ENCODE measurements at places on chromosomes 7 and 10. TPM values are rescaled to one million over a fixed set of nuclear protein-coding genes. Genes with fewer than 3 reads are reported as not detected.
A peak's percentile ranks its signal among the peaks of the same experiment; 100 is the strongest.

GRCh38 chr10:22740180-22740579, 25.8 kb upstream of the PIP4K2A start:
- DNase-seq: no peak

GRCh38 chr10:67779465-67780203, 58.4 kb downstream of the DNAJC12 start:
- DNase-seq: peak; percentile 83

DNA sequence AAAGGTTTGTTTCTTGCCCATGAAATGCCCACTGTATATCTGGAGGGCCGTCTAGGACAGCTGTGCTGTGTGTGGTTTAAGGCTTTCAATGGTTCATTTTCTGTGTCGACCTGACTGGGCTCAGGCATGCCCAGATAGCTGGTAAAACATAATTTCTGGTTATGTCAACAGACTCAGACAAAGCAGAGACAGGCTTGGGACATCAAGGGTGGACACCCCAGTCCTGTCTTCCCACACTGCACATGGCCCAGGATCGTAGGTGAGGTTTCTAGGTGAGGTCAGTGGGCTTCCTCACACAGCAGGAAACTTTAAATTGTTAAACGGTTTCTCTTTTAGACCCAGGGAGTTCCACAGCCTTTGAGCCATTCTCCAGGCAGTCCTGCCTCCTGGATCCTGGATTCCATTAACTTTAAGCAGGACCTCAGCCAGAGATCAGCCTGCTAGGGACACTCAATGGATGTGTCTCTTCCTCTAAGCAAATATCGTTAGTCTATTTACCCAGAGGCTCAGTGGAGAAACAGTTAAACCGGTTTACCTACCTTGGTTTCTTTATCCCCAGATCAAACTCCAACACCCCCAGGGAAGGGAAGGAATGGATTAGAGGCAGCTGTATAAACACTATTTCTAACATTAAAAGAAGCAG, 66.4 kb downstream of the ST8SIA6 start:
- no peak for DNase-seq

GRCh38 chr7:31253532-31253931, 87.0 kb downstream of the NEUROD6 start:
- DNase-seq: no peak

DNA sequence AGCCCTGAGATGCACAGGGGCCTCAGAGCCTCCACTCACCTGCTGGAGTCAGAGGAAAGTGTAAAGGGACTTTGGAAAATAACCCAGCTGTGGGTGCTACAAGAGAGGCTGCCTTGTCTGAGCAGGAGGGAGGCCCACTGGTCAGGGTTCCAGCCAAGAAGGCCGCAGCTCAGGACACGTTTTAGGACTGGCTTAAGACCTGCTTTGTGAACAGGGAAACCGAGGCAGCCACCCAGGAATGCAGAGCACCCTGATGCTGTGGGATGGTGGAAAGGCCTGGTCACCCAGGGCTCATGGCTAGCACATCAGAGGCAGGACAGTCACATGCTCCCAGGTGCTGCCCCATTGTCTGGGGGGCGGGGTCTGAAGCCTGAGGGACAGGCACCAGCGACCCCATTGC, 38.9 kb upstream of the CHST15 start:
- DNase-seq: no peak

DNA sequence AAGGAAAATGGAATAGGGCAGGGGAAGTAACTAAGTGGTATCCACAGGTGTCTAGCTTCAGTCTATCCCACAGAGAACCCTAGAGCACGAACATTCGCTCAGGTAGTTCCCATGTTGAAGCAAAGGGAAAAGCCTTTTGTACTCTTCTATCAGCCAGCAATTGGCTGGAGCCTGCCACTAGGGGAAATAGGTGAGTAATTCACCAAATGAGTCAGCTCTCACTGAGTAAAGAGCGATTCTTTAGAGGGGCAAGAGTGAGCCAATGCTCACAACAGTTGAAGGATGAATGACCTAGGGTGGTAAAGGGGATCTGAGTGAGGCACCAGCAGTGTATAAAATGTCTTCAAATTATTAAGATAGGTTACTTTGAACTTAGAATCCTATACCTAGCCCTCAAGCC, 94.1 kb upstream of the ZNF800 start:
- no peak for DNase-seq

DNA sequence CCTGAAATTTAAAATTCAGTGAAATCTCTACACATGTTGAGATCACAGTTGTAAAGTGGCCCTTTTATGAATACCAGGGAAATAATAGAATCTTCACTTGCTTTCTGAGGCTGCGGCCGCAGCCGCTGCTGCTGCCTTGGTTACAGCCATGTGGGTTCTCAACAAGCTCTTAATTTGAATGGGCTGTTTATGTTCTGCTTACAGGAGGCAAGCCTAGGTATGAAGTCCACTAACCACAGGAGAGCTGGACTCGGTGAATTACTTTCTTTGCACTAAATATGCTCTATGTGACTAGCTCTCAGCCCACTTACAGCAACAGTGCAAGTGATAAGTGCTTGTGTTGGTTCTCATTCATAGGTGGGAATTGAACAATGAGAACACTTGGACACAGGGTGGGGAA, 410.8 kb downstream of the SFMBT2 start:
- no peak for DNase-seq

DNA sequence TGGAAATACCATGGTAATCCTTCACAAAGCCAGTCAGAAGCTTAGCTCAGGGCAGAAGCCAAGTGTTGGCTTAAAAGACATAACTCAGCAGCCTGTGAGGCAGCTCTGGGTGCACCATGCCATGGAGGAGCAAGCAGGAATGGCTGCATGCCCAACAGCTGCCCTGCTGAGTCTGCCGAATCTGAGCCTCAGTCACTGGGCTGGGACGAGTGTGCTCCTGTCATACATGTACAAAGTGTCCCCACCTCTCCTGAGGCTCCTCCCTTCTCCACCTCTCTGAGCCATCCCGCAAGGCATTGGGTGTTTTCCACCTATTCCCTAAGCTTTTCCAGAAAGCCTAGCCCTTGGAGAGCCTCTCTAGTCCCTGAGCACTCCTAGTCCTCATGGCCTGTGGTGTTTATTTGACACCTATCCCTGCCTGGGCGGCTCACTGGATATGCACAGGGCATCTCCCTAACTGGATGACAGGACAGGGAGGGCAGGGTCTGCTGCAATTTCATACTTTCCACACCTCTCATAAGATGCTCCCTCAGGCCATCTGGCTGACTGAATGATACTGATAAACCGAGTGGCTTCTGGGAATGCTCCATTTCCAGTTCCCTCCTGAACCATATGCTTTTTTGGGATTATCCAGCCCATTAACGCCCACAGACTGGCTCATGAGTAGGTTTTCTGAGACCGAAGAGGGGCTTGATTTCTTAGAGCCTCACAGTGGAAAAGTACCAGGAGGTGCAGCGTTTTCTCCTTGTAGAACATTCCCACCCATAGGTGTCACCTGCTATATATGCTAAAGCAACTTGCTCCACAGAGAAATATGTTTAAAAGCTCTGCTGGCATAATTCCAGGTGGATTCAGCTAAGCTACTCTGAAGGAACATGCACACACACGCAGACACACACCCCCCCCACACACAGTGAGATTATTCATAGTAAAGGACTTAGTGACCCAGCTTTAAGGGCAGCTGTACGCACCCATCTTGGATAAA, 199.3 kb downstream of the SNX10 start:
- no peak for DNase-seq

- no peak for DNase-seq
These were observed 3.3 kb upstream of the OPN4 start for GRCh38 chr10:86651021-86651471.

DNA sequence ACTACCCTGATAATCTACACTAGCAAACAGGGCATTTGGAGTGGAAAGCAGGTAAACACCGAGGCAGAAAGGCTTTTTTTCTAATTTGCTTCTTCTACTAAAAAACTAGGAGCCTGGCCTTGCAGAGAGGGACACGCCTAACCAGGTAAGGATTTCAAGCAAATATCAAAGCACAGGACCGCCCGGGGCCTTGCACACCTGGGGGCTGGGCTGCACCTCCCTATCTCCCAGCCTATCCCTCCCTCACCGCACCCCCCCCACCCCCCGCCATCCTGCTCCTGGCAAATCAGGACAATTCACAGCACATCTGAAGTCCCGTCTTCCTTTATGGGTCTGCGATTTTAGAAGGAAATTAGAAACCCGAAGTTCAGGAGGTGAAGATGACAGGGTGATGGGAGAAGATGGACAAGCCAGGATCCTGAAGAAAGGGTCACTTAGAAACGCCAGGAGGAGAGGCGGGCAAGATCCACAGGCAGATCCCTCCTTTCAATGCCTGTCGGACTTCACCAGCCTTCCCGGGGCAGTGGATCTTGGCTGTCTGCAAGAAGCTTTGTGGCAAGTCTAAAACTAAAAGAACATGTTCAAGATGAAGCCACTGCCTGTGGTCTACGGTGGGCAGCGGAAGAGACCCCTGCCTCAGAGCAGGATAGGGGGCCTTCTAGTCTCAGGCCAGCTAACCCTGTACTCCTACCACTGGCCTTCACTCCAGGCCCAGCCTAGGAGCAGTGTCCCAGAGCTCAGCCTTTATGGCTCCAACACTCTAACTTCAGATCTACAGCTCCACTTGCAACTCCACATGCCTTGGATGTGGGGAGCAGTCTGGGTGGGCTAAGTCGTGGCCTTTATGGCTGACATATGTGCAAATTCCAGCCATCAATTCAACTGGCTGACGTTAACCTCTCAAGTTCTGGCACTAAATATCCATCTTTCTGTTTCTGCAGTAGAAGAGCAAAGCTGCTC, 43.9 kb downstream of the TNS3 start:
- DNase-seq: peak; percentile 52

GRCh38 chr10:51231754-51232153, 157.5 kb downstream of the PRKG1 start:
- DNase-seq: peak; percentile 78

GRCh38 chr10:1272079-1272776, 216.0 kb downstream of the WDR37 start:
- DNase-seq: no peak

- no peak for DNase-seq
These were observed 24.6 kb downstream of the ARHGAP22 start for GRCh38 chr10:48580236-48580635.

- DNase-seq: no peak
These were observed 72.0 kb upstream of the FAM20C start for GRCh38 chr7:120164-120991.

DNA sequence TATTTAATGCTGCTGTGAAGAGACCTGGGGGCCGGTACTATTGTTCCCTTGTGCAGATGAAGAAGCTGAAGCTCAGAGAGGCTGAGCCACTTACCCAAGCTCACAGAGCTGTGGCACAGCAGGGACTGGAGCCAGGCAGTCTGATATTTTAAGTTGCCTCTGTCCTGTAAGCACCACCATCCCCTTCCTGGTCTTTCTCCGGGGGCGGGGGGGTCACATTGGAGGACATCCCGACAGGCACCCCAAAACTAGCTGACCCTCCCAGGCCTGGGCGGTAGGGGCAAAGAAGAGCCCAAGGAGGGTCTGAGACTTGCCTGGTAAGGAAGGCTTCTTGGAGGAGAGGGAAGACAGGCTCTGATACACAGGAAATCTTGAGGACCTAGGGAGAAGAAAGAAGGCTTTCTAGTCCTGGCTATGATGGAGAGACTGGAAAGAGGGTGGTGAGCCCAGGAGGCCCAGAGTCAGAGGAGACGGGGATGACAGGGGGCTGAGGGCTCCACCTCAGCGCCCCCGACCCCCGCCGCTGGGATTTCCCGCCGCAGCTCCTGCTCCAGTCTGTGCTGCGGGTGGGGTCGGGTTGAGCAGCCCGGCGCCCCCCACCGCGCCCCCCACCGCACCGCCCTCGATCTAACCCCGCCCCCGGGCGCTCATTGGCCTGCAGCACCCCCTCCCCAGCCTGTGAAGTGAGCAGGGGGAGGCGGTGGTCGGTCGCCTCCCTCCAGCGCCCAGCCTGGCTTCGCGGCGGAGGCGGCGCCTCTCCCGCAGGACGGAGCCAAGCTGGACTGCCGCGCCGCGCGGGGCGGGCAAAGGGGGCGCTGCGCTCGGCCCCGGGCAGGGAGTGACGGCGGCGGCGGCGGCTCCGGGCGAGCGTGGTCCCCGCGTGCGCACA, at the start of gene ADCYAP1R1:
Gene ADCYAP1R1, plus strand, starts transcription at position 711 of the 889 bp plus-strand sequence. CDS start 10,957 bp downstream, outside the sequence.
- DNase-seq: no peak

DNA sequence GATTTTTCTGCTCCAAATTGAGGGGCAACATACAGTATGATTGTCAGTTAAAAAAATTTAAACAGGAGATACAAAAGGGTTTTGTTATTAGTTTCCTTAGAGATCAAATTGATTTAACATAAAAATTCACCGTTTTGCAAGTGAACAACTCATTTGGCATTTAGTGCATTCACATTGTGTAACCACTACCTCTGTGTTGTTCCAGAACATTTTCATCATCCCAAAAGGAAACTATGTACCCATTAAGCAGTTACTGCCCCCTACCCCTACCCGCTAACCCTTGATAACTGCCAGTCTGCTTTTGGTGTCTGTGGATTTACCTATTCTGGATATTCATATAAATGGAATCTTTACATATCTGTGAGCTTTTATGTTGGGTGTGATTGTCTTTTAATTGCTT, 3.1 kb downstream of the ZRANB1 start:
- DNase-seq: peak; percentile 63

- DNase-seq: peak; percentile 78
These were observed at the start of gene JAZF1 for GRCh38 chr7:28180364-28181147. Gene JAZF1 (minus strand): TSS chr7:28180795.

DNA sequence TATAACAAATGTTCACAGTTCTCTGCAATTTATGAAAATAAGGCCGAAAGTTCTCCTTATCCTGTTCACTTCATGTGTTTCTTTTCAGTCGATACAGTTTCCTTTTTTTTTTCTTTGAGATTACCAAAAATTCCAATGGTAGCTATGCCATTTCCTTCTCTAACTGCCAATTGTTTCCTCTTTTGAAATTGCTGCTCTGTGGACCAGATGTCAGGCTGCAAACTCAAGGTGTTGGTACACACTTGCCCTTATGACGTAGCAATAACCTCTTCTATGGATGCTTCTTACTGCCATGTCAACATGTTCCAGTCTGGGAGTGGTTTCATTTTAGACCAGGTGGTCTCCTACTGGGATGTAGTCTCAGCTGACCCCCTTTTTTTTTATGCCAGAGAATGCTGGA, 52.9 kb downstream of the CASD1 start:
- DNase-seq: no peak

DNA sequence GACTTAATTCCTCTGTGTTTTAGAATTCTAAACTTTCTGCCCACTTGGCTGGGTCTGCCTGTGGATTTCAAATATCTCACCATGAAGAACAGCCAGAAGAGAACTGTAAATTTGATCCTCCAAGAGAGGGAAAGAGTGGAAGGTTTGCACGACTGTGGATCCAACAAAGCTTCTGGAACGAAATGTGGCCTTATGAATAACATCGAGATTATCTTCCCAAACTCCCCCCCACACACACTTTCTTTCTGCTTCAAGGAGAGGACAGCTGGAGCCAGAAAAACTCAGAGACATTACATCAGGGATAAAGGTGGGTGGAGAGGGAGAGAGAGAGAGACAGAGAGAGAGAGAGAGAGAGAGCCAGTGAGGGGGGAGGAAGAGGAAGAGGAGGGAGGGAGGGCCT, 570.1 kb upstream of the MGMT start:
- DNase-seq: no peak

CADPS2 gene
- total RNA-seq: 27.2 TPM

GRID1 gene
- under 0.01 TPM for total RNA-seq

AVL9 gene
- total RNA-seq: 41.9 TPM

GDF2 gene
- not detected for total RNA-seq

AKAP9 gene
- 49.2 TPM for total RNA-seq

RAB19 gene
- not detected for total RNA-seq

VSIR gene
- total RNA-seq: 57.4 TPM

TBX20 gene
- total RNA-seq: 1.3 TPM

DNAJC12 gene
- total RNA-seq: 1.3 TPM
